ENCODE measurements at places on chromosomes 2 and 18. TPM values are rescaled to one million over a fixed set of nuclear protein-coding genes. Genes with fewer than 3 reads are reported as not detected.
A peak's percentile ranks its signal among the peaks of the same experiment; 100 is the strongest.

The GFPT1 gene
- total RNA-seq: 62.7 TPM

The ACVR1C gene
- 0.16 TPM for total RNA-seq

The MROH2A gene
- total RNA-seq: not detected

The TMEM37 gene
- total RNA-seq: 1.6 TPM

DNA sequence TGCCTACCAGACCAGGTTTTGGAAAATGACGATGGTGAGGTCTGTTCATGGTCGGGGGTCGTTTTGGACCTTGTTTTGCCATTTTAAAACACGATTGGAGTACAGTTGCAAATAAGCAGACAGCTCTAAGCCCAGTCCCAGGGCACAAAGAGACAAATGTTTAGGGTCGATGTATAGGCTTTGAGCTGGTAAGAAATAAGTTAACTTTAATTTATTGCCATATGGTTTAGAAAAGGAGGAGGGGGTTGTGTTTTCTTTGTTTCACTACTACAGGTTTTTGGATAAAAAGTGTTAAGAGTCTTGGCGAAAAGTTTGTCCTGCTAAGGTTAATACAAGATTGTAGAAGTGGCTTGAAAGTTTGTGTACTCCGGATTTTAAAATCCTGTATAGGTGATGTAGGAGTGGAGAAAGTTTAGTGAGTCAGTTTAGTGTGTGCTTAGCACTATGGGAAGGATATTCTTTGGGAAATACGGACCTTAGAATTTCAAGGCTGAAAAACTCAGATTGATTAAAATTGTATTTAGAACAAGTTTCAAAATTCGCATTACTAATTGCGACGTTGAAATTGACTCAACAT is 1.3 kb downstream of the KCMF1 start:
- no peak for DNase-seq
- H3K27ac ChIP-seq: peak overlapping the region; percentile 90
- no peaks in the 10 kb centered on the region for H3K27me3 ChIP-seq

GRCh38 chr2:234345921-234346320 is 151.0 kb downstream of the ARL4C start:
- H3K4me3 ChIP-seq: no peak overlapping the region
- H3K27ac ChIP-seq: no peak overlapping the region
- no peaks in the 10 kb centered on the region for H3K27me3 ChIP-seq
- H3K4me1 ChIP-seq: no peaks in the 10 kb centered on the region

DNA sequence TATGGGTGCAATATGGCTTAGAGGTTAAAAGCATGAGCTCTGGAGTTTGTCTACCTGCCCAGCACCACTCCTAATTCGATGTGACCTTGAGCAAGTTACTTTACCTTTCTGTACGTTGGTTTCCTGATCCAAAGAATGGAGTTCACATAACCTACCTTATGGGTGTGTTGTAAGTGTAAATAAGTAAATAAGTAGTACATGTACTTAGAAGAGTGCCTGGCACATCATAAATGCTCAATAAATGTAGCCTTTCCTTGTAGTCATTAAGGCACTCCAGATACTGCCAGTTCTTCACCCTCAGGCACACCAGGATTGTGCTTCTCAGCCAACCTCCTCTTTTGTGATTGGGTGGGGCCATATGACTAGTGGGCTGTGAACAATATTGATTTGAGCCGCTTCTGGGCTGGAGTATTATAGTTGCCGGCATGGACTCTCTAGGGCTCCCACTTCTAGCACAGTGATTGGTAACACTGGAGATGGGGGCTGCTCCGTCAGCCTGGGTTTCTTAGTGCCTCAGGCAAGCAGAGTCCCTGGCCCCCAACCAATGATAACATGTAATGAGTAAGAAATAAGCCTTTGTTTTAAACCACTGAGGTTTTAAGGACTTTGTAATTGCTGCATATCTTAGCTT is 101.7 kb upstream of the NOSTRIN start:
- H3K4me1 ChIP-seq: no peaks in the 10 kb centered on the region
- no peaks in the 10 kb centered on the region for H3K27me3 ChIP-seq
- H3K4me3 ChIP-seq: no peak overlapping the region
